Stimulated activated CD8-positive, alpha-beta memory T cell treated with anti-CD3 and anti-CD28 coated beads, Interleukin-4, amount 100 ng/mL, for 4 hours (primary cell): ENCODE measurements at places on chromosomes 7 and 10.

GRCh38 chr10:95845411-95845810 is 62.4 kb upstream of the CC2D2B start:
- no peak for DNase-seq

- no peak for DNase-seq
These were observed 74.9 kb downstream of the VWC2 start for GRCh38 chr7:49848211-49848841.

- no peak for DNase-seq
These were observed 844.5 kb downstream of the REEP3 start for GRCh38 chr10:64365663-64366062.

DNA sequence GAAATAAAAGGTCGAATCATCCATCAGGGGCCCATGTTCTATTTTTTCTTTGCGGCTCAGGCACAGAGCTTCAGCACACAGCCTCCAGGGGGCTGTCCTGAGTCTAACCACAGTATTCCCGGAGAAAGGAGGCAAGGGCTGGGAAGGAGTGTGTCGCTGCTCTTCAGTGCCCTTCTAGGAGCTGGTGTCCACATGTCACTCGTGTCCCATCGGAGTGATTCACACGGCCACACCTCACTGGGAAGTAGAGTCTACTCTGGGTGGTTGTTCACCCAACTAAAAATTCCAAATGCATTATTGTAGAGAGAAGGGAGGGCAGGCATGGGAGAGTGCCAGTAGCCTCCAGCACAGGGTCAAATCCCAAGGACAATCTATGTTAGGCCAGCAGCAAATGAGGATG is 114.8 kb upstream of the LANCL2 start:
- no peak for DNase-seq

DNA sequence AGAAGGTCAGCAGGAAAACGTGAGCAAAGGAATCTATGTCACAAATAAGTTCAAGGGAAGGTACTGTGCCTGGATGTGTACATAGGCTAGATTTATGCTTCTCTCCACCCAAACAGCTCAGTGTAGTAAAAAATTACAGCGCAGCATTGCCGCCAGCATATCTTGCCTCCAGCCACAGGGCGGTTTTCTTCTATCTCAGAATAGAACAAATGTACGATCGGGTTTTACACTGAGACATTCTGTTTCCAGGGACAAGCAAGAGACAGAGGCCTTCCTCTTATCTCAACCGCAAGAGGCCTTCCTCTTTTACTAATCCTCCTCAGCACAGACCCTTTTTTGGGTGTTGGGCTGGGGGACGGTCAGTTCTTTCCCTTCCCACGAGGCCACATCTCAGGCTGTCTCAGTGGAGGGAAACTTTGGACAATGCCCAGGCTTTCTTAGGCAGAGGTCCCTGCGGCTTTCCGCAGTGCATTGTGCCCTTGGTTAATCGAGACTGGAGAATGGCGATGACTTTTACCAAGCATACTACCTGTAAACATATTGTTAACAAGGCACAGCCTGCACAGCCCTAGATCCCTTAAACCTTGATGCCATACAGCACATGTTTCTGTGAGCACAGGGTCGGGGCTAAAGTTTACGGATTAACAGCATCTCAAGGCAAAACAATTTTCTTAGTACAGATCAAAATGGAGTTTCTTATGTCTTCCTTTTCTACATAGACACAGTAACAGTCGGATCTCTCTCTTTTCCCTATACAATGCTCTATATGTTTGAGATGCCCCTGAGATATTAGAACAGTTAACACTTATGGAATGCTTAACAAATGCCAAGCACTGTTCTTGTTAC is 11.6 kb upstream of the ABHD11 start:
- DNase-seq = no peak
